ENCODE measurements at places on chromosomes 3 and 15.
A peak's percentile ranks its signal among the peaks of the same experiment; 100 is the strongest.

- peak; percentile 28 for DNase-seq
Observed at GRCh38 chr15:76994971-76995945, at the start of gene PSTPIP1. Gene PSTPIP1 (plus strand): TSS chr15:76995126. CDS start chr15:76995574, 448 bp downstream.

DNA sequence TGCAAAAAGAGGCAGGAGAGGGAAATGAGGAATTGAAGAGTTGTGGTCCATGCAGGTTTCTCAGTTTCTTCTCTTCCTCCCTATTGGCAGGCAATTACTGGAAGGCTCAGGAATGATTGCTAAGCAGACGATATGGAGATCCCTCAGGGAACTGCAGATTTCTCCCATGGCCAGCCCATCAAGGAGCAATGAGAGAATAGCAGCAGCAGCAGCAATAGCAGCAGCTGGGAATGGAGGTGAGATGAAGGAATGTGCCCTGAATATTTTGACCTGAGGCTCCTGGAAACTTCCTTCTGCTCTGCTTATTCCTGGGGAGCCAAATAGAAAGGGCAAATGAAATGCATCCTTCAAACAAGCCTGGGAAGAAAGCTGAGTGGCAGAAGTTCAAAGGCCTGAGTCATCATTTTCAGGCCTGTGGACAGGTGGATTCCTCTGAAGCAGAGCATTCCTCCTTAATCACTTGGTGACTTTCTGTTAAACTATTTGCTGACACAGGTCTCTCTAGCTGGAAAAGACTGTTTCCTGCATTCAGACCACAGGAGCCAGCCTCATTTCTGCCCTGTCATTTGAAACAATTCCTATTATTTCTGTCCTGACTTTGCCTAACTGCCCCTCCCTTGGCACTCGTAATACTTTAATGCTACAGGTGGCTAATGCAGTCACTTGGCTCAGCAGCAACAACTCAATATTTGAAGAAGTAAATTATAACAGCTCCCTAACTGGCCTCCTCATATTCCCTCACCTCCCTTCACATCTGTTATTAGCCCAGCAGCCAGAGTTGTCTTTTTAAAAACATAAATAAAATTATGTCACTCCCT lies 146.9 kb upstream of the GADL1 start:
- DNase-seq, result no peak

- no peak for DNase-seq
Observed at GRCh38 chr3:25515171-25515570, 87.1 kb downstream of the RARB start.

DNA sequence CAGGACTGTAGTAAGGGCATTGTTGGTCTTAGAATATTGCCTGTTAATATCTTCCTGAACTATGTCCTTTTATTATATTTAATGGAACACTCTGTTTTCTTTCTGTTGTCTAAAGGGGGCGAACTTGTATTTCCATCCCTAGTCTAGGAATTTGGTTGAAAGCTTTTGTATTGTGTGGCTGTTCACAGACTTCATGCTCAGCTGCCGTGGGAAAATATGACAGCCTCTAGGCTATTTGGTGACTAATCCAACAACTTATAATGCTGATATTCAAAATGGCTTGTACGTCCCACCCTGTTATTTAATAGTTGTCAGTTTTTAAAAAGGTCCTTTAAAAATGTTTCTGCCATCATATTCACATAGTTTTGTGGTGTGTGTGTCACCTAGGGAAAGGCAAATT lies 202.6 kb downstream of the KLHL25 start:
- no peak for DNase-seq

GRCh38 chr3:106685745-106686144 lies 691.5 kb upstream of the CCDC54 start:
- no peak for DNase-seq

DNA sequence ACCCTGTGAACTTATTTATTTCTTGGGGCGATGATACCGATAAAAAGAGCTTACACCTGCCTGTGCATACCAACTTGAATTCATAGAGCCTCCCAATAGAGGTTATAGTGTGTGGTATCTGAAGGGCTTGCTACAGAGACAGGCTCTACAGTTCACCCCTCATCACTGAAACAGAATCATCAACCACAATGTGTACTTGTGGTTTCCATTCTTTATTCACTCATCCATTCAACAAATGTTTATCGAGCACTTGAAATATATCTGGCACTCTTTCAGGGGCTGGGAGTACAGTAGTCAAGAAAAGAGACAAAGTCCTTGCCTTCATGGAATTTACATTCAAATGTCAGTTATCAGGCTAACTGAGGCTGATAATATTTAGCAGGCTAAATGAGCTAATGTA lies 134.4 kb upstream of the SKOR1 start:
- DNase-seq, result no peak

DNA sequence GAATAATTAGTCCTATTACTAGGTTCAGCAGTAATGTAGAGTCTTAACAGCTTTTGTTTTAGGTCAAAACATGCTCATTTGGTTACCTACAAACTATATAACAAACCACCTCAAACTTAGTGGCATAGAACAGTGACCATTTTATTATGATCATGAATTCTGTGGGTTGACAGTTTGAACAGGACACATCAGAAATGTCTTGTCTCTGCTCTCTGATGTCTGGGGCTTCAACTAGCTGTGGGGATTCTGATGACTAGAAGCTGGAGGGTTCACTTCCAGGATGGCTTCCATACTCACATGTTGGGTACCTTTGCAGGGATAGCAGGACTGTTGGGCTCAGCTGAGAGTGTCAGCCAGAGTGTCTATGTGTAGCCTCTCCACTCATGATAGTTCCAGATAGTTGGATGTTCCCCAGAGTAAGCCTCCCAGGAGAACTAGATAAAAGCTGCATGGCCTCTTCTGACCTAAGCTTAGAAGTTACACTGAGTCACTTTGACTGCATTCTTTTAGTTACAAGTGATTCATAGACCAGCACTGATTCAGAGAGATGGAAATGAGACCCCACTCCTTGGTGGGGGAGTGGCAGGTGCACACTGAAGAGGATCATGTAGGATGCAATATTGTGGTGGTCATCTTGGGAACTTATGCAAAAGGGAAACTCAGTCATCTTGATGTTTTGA lies 32.6 kb downstream of the PLCL2 start:
- DNase-seq, result no peak

DNA sequence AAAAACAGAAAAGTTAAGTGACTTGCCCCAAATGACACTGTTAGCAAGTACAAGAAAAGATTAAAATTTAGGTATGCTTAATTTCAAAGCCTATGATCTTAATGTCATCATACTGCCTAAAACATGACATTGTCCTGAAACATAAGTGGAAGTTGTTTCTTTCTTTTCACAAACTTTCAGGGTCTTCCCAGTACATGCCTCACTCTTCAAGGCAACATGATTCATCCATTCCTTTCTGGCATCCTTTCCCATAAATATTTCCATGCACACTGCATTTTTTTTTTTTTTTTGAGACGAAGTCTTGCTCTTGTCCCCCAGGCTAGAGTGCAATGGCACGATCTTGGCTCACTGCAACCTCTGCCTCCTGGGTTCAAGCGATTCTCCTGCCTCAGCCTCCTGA lies 42.5 kb upstream of the KPNA4 start:
- no peak for DNase-seq

DNA sequence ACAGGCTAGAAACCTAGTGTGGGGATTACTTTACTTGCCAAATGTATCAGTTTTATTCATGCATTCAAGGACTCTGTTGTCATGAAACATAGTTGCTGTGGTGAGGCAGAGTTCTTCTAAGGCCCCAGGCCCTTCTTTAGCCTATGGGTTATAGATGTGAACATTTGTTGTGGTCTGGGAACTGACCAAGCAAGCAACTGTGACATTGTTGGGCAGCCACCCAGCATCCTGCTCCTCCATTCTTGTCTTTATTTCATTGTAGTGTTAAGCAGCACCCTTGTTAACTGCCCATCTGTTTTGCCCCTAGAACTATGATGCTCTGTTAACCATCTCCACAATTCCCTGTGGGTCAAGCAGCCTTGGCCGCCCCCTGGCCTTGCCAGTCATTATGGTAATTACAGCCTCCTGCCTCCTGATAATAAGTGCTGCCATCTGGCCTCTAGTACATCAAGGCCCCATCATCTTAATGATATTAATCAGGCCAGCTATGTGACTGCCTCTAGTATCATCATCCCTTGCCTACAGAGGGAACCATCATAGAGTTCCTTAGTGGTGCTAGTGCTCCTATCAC lies 12.2 kb upstream of the IFT57 start:
- DNase-seq, result no peak

- DNase-seq, result no peak
Observed at GRCh38 chr3:40951636-40952035, 247.7 kb upstream of the CTNNB1 start.

DNA sequence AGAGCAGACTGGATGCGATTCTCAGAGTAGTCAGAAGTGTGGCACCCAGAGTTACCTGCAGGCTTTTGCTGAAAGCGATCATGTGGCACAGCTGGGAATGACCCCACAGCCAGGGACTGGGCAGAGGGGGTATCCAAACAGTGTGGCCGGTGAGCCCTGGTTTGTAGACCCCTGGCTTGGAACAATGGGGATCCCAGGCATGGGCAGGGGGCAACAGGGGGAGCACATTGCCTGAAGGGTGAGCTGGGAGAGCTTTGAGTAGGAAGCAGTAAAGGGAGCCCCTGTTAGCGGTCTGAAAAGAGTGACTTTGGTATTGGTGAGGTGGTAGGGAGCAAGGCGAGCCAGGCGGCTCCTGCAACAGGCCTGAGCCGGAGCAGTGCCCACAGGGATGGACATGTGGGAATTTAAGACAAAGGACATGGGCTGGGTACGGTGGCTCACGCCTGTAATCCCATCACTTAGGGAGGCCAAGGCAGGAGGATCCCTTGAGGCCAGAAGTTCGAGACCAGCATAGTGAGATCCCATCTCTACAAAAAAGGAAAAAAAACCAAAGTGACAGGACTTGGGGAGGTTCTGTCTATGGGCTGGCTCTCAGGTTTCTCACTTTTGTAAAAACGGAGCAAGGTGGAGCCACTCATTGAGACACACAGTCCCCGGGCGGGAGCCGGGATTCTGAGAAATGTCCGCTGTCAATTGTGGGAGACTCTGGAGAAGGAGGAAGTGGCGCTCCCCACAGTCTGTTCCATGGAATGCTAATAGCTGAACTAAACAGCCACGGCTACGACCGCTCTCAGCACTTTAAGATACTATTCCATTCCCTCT lies 223.8 kb upstream of the LYSMD4 start:
- no peak for DNase-seq

DNA sequence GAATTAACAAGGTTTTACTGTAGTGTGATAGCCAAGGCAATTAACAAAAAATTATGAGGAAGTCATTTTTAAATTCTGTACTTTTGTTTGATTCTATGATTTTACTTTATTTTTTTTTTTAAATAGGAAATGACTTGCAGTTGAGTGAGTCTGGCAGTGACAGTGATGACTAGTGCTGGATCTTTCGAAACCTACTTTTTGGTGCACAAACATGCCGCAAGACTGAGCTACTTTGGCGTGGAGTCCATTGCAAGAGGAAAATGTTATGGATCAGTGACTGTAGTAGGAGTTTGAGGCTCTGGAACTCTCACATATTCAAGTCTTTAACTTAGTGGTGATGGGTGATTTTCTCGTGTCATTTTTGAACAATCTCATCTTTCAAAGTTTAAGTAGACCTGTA lies 11.6 kb downstream of the EAF1 start:
- DNase-seq, result no peak

DNA sequence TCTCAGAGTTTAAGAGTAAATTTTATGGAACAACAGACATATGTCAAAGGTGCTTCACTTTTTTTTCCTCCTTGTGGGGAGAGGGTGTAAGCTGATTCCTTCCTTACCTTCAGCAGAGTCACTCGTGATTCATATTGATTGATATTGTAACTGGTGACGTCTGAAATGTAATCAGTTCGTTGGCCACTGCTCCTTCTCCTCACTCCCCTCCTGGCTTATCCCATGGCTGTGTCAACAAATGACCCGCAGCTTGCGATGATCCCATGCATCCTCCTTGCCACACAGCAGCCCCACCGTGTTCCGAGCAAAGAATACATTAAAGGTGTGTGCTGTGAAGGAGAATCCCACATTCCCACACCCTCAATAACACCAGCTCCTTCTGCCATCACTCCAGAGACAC lies 7.3 kb downstream of the MGLL start:
- no peak for DNase-seq

GRCh38 chr3:1855841-1856240 lies 242.8 kb upstream of the CNTN4 start:
- DNase-seq, result no peak

DNA sequence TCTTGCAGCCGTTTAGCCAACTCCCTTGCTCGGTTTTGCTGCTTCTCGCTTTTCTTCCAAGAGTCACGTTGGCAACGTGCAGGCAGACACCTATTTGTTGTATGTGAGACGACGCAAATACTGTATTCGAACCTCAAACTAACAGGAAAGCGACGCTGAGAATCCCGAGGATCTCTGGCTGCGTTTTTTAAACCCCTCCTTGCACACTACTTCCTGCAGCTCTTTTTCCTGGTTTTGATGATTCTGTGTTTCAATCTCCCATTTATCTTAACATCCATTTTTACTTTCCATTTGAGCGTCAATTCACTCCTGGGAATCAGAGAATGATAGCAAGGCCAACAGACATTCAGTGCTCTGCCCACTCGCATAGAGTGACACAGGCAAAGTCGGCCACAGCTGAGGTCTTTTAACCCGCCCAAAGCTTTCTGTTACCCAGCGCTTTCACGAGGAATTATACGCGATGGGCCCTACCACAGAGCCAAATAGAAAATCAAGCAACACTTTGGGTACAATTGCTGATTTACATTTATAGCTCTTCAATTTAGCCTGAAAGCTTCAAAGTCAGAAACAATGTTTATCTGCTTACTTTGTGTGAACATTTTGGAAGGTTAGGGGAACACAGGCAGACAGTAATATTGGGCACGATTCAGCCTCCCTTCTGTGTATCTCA lies 1.6 kb upstream of the ANXA2 start:
- DNase-seq, result no peak

- no peak for DNase-seq
Observed at GRCh38 chr3:59978979-59979378, 929.2 kb upstream of the CFAP20DC start.

DNA sequence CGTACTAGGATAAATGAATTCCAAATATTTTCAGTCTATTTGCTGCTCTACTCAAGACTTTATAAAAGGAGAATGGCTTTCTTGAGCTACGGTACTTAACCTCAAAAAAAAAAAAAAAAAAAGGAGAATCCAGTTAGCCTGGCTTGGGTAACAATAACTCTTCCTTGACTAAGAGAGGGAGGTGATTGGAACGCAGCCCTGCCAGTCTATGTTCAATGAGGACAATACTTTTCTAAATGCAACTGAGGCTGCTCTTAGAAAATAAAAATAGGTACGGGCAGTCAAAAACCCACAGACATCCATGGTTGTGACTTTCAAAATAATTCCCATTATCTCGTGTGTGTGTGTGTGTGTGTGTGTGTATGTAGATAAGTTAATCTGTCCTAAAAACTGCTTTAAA lies 661.7 kb upstream of the NAALADL2 start:
- no peak for DNase-seq
